ENCODE measurements at places on chromosomes 5 and 9.

DNA sequence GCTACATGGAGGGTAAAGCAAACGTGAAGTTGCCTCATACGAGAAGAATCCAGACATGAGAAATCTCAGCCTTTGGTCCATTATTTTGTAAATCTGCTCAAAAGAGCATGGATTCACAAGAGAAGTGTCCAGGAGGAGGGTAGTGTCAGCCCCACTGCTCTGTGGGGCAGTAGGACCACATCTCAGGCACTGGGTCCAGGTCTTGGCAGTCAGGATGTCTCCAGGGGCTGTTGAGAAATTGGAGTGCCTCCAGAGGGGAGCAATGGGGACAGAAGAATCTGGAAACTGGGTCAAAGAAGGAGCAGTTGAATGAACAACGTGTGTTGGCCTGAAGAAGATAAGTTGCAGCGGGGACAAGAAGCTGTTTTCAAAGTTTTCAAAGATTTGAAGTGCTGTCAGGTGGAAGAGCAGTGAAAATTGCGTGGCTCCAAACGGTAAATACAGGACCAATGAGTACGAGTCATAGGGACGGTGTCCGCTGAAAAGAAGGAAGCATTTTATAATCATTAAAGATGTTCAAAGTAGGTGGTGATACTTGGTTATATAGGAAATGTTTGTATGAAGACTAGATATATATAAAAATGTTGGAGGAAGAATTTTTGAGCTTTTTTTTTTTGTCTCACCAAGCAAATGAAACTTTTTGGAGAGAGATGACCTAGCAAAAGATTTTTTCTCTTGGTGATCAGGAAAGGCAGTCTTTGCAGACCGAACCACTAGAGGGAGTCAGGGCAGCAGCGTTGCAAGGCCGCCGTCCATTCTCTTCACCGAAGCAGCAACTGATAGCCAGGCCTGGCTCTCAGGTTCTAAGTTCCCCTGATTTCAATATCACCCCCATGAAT is 57.1 kb upstream of the ZBED3 start:
- peak; percentile 69 for DNase-seq

DNA sequence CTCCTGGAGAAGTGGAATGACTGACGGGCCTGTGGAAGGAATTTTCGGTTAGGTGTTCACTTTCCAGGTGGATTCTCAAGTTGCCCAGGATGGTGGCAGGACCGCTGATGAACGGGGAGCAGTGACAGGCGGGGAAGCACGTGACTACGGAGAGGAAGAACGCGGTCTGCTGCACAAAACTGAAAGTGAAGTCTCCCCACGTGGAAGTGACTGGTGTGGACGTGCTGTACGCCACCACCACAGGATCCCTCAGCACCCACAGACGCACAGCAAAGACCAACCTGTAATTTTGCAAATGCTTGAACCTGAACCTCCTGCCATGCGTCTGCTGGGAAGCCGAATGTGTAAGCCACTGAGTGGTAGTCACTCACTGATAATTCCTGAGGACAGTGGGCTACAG is 51.4 kb downstream of the RNF130 start:
- no peak for DNase-seq

DNA sequence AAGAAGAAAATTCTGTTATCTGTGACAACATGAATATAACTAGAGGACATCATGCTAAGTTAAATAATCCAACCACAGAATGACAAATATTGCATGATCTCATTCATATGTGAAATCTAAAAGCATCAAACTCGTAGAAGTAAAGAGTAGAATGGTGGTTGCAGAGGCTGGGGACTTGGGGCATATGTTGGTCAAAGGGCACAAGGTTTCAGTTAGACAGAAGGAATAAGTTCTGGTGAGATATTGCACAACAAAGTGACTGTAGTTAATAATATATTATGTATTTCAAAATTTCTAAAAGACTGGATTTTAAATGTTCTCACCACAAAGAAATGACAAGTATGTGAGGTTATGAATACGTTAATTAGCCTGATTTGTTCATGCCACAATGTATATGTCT is 24.8 kb downstream of the GRIA1 start:
- no peak for DNase-seq

DNA sequence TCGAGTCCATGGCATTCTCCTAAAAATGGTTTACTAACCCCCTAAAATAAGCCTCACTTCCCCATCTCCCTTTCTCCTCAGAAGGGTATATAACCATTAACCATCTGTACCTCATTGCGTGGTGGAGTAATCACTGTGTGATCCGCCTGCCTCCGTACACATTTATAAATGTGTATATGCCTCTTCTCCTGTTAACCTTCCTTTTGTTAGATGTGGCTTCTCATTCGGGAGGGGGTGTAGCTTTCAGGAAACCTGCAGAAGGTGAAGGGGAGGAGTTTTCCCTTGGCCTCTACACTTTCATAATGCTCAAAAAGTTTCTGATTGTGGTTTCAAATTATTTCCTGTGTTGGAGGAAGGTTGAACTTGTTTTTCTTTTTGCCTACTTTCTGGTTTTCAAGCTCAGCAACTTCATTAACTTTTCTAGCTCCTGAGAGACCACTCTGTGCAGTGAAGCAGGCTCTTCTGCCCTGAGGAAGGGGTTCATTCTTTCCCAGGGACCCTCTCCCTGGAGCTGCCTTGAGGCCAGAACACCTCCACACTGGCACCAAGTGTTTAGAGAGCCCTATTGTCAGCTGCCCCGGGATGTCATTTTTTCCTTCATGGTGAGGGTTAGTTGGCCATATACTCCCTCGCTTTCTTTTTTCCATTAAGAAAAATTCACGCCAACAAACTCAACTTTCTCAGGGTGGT is 46.9 kb downstream of the RASGRF2 start:
- DNase-seq: peak; percentile 69

GRCh38 chr9:115291841-115292240 is 173.9 kb upstream of the TNC start:
- DNase-seq: no peak

DNA sequence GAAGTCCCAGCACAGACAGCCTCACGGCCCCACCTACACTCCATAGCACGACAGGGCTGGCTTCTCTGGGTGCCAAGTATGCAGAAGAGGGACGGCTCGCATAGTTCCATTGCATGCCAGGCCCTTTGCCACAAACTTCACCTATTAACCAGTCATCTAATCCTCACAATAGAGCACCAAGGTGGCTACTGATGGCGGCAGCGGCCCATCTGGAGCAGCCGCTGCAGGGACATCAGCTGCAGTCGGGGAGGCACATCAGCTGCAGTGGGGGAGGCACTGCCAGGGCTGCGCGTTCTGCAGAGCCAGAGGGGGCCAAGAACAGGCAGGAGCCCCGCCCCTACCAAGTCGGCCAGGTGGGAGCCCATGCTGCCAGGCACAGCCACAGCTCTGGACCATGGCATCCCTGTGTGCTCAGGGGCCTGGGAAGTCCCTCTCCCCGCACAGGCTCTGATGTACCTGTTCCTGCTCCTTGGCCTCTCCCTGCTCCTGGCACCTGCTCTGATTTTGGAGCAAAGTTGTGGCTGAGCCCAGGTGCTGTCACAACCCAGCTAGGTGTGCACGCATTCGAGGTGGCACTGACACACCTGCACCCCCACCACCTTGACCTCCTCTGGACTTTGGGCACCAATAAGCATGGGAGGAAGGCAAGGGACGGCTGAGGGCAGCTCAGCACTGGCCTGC is 61.5 kb upstream of the SYNPO start:
- DNase-seq: no peak

GRCh38 chr5:91031402-91031752 is 351.7 kb downstream of the ARRDC3 start:
- no peak for DNase-seq

GRCh38 chr9:131018621-131019020 is 9.6 kb downstream of the LAMC3 start:
- no peak for DNase-seq

DNA sequence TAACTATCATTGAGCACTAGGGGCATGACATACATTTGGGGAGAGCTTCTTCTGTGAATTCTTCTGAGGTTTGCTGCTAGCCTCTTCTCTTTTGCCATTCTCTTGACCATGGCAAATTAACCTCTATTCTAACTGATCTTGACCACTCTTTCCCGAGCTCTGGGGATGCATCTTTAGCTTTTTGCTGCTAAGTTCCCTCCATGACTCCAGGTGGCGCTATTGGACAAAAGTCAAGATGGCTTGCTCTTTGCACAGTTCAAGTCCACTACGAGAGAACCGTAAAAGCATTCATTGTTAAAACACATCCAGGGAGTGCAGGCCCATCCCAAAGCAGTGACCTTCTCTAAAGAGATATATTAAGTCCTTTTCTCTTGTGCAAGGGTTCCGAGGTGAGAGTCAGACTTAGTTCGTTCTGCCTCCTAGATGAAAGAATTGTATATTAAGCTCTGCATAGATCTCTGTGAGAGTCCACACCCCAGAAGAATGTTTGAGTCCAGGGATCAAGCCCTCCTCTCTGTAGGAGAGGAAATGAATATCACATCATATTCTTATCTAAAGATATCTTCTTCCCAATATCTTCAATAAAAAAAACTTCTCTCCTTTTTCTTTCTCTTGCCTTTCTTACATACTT is 1152.9 kb upstream of the CDH6 start:
- no peak for DNase-seq

DNA sequence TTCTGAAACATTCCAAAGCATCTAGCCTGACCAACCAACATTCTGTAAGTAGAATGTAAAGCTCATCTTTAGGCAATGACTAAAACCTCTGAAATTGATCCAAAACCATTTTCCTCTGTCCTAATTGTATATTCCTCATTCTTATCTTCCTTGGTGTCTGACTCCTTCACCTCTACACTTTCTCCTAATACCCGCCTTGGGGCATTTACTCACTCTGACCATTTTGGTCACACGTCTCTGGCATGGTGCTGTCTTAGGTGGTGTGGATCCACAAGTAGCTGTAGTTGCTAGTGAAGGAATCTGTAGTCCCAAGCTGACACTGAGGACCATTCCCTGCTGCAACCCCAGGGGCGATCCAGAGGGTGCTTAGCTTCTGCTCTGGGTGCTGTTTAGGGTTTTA is 40.8 kb upstream of the LMNB1 start:
- no peak for DNase-seq

GRCh38 chr5:76325876-76326491 is 77.1 kb upstream of the IQGAP2 start:
- DNase-seq: no peak

GRCh38 chr9:100619665-100620064 is 41.8 kb downstream of the CAVIN4 start:
- no peak for DNase-seq

- no peak for DNase-seq
Observed at GRCh38 chr9:9949978-9950377, 662.8 kb downstream of the PTPRD start.

DNA sequence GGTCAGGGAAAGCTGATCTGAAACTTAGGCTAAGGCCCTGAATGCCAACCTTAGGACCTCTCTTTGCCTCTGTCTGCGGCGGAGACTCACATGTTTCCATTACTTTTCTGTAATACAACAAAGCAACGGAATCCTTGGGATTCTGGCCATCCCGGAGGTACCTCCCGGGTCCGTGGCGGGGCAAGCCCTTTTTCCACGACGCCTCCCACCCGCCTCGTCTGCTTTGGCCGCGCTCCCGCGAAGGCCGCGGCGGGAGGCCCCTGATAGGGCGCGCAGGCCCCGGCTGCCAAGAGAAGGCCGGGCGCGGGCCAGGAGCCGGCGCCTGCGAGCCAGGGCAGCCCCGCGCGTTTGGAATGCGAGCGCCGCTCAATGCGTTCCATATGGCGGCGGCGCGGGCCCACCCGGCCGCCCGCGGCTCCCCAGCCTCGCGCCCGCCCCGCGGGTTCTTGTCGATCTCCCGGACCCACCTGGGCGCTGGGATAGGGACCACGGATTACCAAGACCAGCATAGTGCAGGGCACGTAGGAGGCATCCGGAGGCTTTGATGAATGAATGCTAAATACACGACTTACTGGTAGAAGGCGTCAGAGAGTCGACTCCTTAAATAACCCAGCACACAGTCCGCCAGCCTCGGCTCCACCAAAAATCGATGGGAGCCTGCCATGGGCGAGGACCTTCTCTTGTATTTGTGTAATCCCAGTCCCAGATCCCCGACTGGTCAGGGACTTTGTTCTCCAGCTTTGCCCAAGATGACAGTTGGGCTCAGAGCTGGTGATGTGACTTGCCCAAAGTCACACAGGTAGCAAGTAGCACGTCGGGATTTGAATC is 17.5 kb upstream of the PHF19 start:
- no peak for DNase-seq

- no peak for DNase-seq
Observed at GRCh38 chr9:33823801-33824200, 6.8 kb downstream of the UBE2R2 start.
